A673 (cell line): ENCODE measurements at places on chromosomes 11 and 22.

DNA sequence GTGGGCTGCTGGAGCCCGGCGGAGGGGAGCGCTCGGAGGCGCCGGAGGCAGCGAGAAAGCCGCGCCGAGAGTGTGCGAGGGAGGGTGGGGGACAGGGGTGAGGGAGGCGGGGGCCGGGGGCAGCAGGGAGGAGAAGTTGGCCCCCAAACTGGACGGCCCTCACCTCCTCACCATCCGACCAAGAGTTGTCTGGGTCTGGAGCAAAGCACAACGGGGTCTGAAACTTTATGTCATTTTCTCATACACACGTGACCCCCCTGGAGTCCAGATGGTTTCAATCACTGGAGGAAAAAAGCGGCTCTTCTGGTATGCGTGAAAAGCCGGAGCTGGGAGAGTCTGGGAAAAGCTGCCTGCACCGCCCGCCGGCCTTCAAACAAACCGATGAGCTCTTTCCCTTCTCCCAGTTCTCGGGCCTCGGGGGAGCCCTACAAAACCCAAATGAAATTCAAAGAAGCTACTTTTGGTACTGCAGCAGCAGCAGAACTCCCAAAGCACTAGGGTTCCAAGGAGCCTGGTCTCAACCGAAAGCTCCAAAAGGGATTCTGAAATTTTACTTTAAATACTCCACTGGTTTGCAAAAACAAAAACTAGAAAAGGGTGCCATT lies 39.7 kb upstream of the AKIP1 start:
- no peaks in the 10 kb centered on the region for H3K36me3 ChIP-seq
- peak overlapping the region; percentile 69 for H3K27ac ChIP-seq
- DNase-seq: peak; percentile 94
- peaks cover 16% of the 10 kb centered on the region for H3K4me1 ChIP-seq
- no peaks in the 10 kb centered on the region for H3K27me3 ChIP-seq

- DNase-seq: no peak
- H3K4me3 ChIP-seq: no peak overlapping the region
- H3K27me3 ChIP-seq: peaks cover 6% of the 10 kb centered on the region
Measured at GRCh38 chr11:13118650-13119049, 109.5 kb downstream of the RASSF10 start.

DNA sequence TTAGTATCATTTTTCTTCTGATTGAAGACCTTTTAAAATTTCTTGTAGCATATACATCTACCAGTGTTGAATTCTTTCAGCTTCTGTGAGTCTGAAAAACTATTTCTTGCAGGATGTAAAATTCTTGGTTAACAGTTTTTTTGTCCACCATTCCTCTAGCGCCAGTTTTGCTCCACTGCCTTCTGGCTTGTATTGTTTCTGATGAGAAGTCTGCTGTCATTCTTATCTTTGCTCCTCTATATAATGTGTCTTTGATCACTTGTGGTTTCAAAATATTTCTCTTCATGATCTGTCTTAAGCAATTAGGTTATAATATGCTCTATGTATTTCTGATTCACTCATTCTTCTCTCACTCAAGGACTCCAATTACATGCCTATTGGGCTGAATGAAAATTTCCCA lies 152.3 kb downstream of the INSC start:
- no peak overlapping the region for H3K4me3 ChIP-seq
- H3K27ac ChIP-seq: no peak overlapping the region

DNA sequence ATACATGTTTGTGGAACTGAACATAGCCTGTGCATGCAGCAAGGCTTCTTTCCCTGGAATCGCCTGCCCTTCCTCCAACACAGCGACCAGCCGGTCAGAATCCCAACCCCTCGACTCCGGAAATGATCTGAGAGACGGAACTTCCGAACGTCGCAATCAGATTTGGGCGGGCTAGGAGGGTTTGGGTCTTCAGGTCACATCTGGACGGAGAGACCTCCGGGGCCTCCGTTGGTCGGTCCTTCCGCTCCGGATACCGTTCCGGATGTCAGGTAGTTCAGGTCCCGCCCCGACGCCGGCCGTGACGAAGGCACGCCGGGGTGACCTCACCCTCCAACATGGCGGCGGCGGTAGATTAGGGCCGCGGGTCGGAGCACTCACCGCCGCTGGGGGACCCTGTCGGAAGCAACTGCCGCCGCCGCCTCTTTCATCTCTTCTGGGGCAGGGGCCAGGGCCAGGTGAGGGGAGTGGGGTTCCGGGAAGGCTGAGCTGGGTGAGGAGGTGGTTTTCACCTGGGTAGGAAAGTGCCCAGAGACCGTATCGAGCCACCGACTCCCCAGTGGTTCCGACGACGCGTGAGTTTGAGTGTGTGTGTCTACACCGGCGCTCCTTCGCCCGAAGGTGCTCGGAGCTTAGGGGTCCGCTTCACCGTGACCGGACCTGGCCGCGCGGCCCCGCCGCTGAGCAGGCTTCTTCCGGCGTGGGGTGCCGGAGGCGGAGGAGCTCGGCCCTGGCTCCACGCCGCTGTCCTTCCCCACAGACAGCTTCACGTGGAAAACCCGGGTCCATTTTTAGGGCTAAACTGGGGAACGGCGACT lies at the start of gene BCL2L13:
TSS of gene BCL2L13 (plus strand) at position 326 of the 815 bp plus-strand sequence. CDS start 16,955 bp downstream, outside the sequence.
- H3K36me3 ChIP-seq: no peaks in the 10 kb centered on the region
- peak; percentile 91 for DNase-seq
- peak within 1 kb of the TSS; percentile 98 for H3K27ac ChIP-seq
- no peaks in the 10 kb centered on the region for H3K27me3 ChIP-seq

- peaks cover 10% of the 10 kb centered on the region for H3K4me1 ChIP-seq
- H3K36me3 ChIP-seq: no peaks in the 10 kb centered on the region
- DNase-seq: peak; percentile 85
- H3K4me3 ChIP-seq: no peak overlapping the region
Measured at GRCh38 chr11:43130616-43131015, 181.2 kb upstream of the API5 start.

DNA sequence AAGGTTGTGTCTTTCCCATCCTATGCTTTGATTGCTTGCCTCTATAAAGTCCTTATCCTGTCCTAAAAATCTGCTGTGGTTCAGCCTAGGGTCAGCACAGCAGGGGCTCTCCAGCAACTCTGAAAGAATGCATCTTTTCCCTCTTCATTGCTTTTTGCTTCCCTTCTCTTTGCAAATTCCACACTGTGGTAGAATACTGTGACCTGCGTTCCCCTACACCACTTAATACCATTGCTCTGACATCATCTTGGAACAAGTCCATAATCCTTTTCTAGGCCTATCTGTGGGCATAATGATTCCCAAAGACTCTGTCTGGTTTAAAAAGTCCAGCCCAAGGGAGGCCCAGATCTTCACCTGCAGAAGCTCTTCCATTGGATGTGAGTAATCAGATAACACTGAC lies 177.7 kb downstream of the NAV2 start:
- no peak overlapping the region for H3K4me3 ChIP-seq
- H3K27me3 ChIP-seq: no peaks in the 10 kb centered on the region
- no peaks in the 10 kb centered on the region for H3K4me1 ChIP-seq
- H3K36me3 ChIP-seq: no peaks in the 10 kb centered on the region
- peak; percentile 19 for DNase-seq

DNA sequence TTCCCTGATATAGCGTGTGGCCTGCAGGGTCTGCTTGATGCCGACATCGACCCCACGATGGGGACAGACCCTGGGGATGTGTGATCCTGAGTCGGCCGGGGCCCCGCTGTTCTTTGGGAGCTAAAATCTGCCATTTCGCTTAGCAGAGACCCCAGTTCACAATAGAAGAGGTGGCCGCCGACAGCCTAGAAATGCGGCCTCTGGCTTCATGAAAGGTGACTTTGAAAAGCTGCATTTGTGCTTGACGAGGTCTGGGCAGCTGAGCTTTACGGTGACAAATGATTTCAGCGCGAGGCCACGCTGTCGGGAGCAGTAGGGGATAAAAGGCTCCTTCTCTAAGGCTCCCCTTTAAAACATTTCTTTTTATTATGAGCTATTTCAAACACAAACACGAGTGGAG lies 71.7 kb downstream of the RPS6KA4 start:
- H3K27ac ChIP-seq: no peak overlapping the region
- DNase-seq: no peak
- H3K36me3 ChIP-seq: no peaks in the 10 kb centered on the region
- H3K4me1 ChIP-seq: no peaks in the 10 kb centered on the region
- no peak overlapping the region for H3K4me3 ChIP-seq
- no peaks in the 10 kb centered on the region for H3K27me3 ChIP-seq

- H3K4me1 ChIP-seq: peaks cover 6% of the 10 kb centered on the region
- DNase-seq: no peak
- H3K36me3 ChIP-seq: no peaks in the 10 kb centered on the region
Measured at GRCh38 chr22:23109079-23109347, 32.8 kb downstream of the RSPH14 start.

- no peaks in the 10 kb centered on the region for H3K36me3 ChIP-seq
- H3K4me1 ChIP-seq: peaks cover 14% of the 10 kb centered on the region
- peak; percentile 47 for DNase-seq
- H3K27me3 ChIP-seq: no peaks in the 10 kb centered on the region
Measured at GRCh38 chr11:123451183-123451781, 21.2 kb downstream of the GRAMD1B start.

DNA sequence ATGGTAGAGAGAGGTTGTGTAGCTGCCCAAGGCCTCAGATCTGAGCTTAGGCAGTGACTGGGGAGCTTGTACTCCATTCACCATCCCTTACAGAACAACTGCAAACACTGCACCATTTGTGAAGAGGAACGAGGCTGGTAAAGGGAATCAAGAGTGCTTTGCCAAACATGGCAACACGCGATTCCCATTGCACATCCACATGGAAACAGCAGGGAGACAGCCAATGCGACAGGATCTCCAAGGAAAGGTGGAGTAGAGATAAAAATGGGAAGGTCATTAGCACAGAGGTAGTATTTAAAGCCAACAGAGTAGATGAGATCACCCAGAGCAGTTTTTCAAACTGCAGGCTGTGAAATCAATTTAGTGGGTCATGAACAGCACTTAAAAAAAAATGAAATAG lies 42.0 kb downstream of the TCF20 start:
- no peak overlapping the region for H3K4me3 ChIP-seq
- H3K27ac ChIP-seq: no peak overlapping the region
- no peaks in the 10 kb centered on the region for H3K36me3 ChIP-seq
- no peak for DNase-seq

GRCh38 chr11:3614742-3615171 lies 27.0 kb downstream of the ART5 start:
- H3K4me3 ChIP-seq: no peak overlapping the region
- DNase-seq: no peak
- H3K27ac ChIP-seq: no peak overlapping the region
- no peaks in the 10 kb centered on the region for H3K4me1 ChIP-seq
- no peaks in the 10 kb centered on the region for H3K36me3 ChIP-seq
